ENCODE measurements at places on chromosomes 6 and 20.

DNA sequence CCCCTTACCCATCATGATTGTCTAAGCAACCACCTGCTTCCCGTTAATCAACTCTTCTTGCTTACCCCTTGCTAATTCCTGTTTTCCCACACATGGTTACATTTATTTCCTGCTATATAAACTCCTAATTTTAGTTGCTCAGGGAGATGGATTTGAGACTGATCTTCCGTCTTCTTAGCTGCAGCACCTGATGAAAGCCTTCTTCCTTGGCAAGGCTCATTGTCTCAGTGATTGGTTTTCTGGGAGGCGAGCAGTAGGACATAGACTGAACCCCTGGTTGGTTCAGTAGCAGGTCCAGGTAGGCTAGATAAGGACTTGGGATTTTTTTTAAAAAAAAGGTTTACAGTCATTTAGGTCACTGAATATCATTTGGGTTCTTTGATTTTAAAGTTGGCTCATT is 50.4 kb downstream of the PRND start:
- DNase-seq, result no peak

- no peak for DNase-seq
These were observed 382.7 kb downstream of the HDGFL1 start for GRCh38 chr6:22952097-22952496.

- no peak for DNase-seq
These were observed 55.3 kb upstream of the FAM83D start for GRCh38 chr20:38870733-38871559.

DNA sequence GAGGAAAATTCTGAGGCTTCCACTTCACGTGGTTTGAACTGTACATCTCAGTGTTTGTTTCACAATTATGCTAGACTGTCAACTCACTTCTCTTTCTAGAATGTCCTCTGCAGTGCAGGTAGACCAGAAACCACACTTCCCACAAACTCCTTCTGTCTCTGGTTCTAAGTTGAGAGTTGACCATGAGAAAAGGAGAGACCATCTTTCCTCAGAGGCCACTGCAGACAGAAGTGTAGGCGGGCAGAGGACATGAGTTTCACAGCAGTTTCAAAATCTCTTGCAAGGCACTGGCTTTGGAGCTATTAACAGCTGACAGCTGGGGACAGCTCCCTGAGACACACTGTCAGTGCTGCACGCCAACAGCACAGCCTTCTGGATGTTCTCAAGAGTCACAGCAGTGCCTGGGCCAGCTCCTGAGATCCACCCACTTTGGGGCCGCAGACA is 55.4 kb upstream of the MOXD1 start:
- DNase-seq, result no peak

Measured in stimulated activated CD4-positive, alpha-beta T cell treated with anti-CD3 and anti-CD28 coated beads, Interleukin-1b, Interleukin-23, amount 100 ng/mL, for 1 hour (primary cell).